SK-N-SH (cell line): ENCODE measurements at places on chromosomes 11 and 22.

DNA sequence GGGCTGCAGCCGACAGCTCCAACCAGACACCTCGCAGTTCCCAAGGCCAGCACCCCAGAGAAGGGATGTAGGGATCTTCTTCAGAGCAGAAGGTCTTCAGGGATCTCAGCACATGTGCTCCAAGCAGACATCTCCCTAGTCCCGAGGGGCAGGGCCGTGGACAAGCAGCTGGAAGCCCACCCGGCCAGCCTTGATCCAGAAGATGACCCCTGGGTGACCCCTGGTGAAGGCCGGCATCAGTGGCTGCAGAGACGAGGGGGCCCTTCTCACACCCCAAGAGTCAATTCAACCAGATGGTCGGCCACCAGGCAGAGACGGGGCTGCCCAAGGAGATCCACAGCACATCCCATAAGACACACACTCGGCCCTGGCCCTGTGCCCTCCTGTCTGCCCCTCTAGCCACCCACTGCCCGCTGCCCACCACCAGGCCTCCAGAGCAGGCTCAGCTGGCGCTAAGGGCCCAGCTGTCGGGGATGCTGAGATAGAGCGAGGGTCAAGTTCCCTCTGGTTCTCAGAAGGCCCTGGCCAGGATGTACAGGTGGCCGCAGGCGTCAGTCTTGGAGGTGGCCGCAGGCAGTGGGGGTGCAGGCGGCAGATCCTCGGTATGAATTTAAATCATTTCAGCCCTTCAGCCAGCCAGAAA, 168.3 kb downstream of the BRD1 start:
- no peak for DNase-seq

DNA sequence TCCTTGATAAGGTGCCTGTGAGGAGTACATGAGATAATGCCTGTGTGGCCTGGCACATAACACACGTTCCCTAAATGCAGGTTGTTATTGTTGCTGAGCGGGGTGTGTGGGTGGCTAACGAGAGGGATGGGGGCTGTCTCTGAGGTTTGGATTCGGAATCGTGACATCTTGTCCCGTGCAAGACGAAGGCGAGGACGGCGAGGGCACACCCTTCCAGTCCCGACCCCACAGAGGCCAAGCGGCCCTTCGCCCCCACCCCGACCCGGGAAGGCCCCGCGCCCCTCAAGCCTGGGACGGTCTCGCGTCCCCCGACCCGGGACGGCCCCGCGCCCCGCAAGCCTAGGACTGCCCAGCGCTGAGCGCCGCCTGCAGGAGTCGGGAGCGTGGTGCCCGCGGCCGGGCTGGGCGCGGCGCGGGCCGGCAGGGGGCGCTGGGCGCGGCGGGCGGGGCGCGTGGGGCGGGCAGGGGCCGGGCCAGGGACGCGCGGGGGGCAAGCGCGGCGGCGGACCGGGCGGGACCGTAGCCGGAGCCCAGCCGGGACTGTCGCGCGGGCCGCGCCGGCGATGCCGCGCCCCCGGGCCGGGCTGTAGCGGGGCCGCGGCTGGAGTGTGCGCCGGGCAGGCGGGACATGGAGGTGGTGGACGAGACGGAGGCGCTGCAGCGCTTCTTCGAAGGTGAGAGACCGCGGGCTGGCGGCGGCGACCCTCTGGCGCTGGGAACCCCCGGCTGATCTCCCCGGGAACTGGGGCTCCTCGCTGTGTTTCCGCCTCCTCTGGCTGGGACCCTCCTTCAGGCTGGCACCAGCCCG, at the start of gene MYRF:
MYRF (plus strand) TSS at position 520 of the 808 bp plus-strand sequence; CDS start at position 629, 109 bp downstream.
- DNase-seq: peak; percentile 95

DNA sequence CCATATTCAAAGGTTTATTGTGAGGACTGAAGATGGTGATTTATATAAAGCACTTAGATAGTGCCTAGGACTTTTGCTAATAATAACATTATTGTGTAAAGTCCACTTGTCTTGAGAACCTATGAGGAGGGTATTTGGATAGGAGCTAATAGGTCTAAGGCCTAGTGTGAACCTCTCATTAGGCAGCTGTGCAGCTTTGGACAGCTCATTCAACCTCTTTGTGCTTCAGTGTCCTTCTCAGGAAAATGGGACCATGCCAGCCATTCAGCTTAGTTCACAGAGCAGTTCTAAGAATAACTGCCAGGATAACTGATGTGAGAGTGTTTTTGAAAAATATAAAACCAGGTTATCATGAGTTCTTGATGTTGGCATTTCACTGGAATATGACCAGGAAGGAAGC, 56.2 kb downstream of the NAV2 start:
- DNase-seq: no peak

GRCh38 chr11:28657378-28658030, 549.3 kb downstream of the METTL15 start:
- DNase-seq: no peak

GRCh38 chr11:110903378-110903777, 191.1 kb upstream of the ARHGAP20 start:
- DNase-seq: no peak

- DNase-seq: no peak
These were observed 21.6 kb upstream of the TEF start for GRCh38 chr22:41360126-41360525.

- no peak for DNase-seq
These were observed 43.0 kb upstream of the EIF3D start for GRCh38 chr22:36571991-36572390.

- no peak for DNase-seq
These were observed 55.8 kb downstream of the PPME1 start for GRCh38 chr11:74226907-74227306.

DNA sequence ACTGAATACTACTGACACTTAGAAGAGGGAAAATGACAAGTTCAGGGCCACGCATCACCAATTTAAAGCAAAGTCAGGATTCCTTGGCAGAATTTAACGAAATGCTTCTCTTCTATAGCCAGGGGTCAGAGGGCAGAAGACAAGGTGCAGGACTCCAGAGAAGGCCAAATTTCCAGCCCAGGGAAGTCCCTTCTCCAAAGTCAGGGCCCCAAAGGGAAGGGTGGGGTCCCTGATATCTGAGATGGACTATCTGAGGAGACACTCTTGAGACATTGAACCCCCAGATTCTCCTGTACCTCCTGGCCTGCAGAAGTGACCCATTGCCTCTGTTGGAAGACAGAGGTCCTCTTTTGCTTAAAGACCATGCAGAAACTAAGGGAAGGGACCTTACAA, 91.2 kb downstream of the RPS6KA4 start:
- DNase-seq: no peak

DNA sequence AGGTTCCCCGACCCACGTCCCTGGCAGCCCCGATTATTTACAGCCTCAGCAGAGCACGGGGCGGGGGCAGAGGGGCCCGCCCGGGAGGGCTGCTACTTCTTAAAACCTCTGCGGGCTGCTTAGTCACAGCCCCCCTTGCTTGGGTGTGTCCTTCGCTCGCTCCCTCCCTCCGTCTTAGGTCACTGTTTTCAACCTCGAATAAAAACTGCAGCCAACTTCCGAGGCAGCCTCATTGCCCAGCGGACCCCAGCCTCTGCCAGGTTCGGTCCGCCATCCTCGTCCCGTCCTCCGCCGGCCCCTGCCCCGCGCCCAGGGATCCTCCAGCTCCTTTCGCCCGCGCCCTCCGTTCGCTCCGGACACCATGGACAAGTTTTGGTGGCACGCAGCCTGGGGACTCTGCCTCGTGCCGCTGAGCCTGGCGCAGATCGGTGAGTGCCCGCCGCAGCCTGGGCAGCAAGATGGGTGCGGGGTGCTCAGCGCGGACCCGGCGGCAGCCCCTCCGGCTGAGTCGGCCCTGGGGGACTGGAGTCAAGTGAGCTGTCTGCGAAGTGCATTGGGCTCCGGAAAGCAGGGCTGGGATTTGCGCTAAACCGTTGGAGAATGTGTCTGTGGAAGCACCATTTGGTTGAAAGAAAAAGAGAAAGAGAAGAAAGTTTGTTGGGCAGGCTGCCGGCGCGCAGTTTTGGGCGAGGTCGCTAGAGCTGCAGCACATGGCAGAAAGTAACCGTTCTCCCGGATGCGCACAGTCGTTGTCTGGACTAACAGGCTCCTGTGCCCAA, at the start of gene CD44:
CD44 (plus strand) TSS at position 229 of the 779 bp plus-strand sequence; CDS start at position 362, 133 bp downstream.
- DNase-seq: peak; percentile 74

GRCh38 chr11:77096591-77097019, 6.0 kb upstream of the OMP start:
- DNase-seq: no peak

DNA sequence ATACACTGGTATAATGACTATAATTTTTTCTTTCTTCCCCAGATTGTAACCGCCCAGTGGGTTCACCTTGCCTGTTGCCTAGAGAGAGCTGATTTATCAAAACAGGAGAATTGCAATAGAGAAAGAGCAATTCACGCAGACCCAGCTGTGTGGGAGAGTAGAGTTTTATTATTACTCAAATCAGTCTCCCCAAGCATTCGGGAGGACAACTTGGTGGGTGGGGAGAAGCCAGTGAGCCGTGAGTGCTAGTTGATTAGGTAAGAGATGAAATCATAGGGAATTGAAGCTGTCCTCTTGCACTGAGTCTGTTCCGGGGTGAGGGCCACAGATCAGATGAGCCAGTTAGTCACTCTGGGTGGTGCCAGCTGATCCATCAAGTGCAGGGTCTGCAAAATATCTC, 73.2 kb downstream of the SLC35F2 start:
- no peak for DNase-seq

DNA sequence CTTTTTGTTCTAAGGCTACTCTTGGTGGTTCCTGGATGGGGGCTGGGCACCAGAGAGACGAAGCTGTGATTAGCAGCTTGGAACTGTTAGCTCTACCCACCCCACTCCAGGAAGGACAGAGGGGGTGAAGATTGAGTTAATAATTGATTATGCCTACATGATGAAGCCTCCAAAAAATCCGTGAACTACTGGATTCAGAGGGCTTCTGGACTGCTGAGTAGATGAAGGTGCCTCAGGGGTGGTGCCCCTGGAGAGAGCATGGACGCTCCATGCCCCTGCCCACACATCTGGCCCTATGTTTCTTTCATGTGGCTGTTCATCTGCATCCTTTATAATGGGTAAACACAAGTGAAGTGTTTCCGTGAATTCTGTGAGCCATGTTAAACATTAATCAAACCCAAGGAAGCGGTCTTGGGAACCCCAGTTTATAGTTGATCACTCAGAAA, 47.3 kb upstream of the CYP2D6 start:
- DNase-seq: no peak

DNA sequence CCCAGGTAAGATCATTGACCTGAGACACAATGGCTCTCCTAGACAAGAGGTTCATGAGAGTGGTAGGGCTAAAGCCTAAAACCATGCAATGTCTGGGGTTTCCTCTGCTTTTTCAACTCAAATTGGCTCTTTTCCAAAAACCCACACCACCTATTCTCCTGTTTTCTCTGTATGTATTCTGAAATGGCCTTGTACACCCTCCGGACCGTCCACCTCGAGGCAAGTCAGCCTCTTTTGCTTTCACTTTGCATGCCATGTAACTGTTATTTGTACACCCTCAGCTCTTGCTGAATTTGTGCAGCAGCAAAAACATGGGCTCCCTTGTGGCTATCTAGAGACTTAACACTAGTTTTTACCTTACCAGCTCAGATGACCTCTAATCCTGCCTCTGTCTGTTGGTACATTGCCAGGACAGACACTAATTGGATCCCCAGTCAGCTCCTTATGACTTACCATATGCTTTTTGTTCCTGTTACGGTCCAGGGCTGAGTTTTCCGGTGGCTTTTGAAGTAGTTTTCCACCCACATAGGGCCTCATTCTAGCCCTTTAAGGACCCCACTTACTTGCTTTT, 288.0 kb downstream of the SBF2 start:
- DNase-seq: no peak

DNA sequence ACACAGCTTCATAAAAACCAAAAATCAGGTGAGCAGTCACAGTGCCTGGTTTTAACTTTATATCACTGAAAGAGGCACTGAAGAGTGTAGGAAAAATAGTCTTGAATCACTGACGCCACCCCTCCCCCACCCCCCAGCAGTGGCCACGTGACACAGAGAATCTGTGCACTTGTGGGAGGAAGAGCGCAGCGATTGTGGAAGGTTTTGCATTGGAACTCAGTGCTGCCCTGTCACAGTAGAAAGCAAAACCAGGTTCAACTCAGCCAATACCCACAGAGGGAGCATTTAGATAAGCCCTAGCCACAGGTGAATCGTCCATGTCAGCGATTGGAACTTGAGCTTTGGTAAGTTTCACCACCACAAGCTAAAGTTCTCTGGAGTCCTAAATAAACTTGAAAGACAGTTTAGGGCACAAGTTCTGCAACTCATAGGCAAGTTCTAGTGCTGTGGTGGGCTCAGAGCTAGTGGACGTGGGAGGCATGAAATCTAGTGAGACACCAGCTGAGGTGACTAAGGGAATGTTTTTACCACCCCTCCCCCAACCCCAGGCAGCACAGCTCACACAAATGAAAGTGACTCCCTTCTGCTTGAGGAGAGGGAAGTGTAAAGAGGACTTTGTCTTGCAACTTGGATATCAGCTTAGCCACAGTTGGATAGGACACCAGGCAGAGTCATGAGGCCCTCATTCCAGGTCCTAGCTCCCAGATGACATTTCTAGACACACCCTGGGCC, 13.3 kb downstream of the OR52B2 start:
- DNase-seq: no peak

DNA sequence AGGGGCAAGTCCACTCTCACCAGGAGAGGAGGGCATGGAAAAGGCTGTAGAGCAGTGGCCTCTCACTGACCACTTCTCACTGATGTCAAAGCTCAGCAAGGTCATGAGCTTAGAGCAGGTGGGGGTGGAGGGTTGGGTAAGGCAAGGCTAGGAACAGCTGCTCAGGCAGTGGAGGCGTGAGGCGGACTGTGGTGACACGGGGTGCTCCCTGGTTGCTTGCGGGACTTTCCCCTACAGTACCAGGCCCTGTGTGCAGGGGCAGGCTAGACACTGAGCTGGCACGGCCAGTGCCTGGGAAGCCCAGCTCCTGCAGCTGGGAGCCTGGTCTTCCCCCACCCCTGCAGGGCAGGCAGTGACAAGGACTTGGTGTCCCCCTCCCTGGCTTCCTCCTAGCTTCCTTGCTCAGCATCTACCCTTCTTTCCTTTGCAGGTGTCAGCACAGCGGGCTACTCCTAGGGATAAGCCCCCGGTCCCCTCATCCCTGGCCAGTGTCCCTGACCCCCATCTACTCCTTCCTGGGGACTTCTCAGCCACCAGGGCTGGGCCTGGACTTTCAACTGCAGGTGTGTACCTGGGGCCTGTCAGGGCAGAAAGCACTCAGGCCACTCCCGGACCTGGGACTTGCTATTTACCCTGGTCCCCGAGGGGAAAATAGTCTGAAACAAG, 45.6 kb downstream of the PISD start:
- no peak for DNase-seq

DNA sequence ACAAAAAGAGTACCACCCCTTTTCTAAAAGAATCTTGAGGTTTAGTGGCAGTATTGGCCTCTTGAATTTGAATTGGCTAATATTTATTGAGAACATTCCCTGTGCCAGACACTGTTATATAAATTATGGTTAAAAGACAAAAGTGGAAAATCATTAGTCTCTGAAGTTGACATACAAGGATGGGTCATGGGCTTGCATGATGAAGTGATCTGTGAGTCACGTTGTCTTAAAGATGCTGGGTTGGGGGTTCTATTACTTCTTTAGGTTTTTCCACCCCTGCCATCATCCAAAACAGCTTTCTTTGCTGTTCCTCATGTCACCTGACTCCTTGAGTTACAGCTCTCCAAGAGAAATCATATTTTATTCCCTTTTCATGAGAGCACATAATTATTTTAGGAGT, 85.0 kb downstream of the CD44 start:
- DNase-seq: no peak

- peak; percentile 51 for DNase-seq
These were observed 173.7 kb downstream of the CEP164 start for GRCh38 chr11:117501237-117501898.

GRCh38 chr11:57368106-57368844, 12.7 kb downstream of the PRG3 start:
- no peak for DNase-seq
